Left ventricle myocardium superior (tissue), 1 donor: ENCODE measurements at places on chromosomes 2 and 18.

DNA sequence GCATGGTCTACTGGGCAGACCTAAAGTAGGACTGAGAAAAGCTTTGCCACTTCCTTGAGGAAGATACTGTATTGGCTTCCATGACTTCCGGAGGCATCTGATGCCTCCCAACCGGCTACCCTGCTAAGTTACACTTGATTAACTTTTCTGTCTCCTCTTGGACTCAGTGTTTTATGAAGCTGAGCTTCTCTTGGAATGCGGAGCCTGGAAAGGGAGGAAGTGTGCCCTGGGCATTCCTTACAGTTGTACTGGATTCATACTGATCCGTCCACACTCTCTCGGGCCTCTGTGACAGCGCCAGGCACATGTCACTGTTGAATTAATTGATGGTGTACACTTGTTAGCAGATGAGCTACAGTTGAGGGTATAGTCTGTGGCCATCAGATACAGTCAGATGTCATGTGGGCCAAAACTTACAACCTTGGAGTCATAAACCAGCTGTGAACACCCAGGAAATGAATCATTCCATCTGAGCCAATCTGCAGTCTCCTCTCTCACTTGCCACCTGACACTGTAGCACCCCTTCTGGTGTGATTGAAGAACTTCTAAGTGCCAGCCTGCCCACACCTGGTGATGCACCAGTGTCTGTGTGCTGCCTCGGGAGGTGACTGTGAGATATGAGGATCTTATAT is 122.5 kb downstream of the FHOD3 start:
- no peak for DNase-seq

DNA sequence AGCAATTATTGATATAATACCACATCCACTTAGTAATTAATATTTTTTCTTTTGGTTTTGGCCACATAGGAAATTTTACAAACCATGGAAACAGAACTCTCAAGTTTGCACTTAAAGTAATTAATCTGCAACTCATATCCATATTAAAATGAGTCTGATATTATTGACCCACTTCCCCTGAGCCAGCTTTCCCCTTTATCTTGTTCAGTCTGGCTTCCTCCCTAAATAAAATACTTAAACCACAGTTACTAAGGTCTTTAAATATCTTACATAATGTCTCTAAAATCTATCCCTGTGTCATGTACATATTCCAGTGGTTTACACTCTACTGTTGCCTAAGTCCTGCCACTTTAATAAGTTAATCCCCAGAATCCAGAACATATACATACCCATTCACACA is 564.9 kb upstream of the FSHR start:
- no peak for DNase-seq

GRCh38 chr2:222311319-222311977 is 12.7 kb upstream of the PAX3 start:
- DNase-seq: no peak

DNA sequence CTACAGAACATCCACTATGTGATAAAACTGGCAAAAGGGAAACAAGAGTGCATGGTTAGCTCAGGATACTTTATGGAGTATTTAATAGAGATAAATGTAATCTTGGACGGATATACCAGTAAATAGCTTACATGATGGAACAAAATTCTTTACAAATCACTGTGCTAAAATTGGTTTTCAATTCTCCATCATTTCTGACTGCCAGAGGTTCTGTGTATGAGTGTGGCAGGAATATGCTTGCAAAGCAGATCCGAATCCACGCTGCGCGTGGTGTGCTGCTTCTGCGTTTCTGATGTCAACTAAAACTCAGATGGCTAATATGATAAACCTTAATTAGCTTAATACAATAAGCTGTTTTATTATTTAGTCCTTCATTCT is 2.1 kb downstream of the ZNF532 start:
- DNase-seq: no peak

- no peak for DNase-seq
Observed at GRCh38 chr2:46837112-46837454, 78.5 kb downstream of the MCFD2 start.

DNA sequence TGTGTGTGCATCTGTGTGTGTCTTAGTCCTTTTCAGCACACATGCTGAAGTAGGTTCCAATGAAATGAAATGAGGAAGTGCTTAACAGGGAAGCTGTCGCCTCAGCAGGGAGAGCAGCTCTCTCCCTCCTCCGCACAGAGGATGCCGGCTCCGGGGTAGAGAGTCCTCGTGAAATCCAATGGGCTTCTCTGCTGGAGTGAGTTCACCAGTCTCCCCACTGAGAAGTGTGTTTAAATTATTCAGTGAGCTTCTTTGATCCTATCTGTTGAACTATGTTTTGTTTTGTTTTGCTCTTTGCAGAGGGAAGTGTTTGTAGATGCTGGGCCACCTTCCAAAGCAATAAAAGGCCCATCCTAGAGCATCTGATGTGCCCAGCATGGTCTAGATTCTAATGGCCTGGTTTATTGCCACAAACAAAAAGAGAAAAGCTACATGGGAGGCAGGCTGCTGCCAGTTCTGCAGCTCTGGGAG is 6.7 kb downstream of the PPP1R7 start:
- no peak for DNase-seq

DNA sequence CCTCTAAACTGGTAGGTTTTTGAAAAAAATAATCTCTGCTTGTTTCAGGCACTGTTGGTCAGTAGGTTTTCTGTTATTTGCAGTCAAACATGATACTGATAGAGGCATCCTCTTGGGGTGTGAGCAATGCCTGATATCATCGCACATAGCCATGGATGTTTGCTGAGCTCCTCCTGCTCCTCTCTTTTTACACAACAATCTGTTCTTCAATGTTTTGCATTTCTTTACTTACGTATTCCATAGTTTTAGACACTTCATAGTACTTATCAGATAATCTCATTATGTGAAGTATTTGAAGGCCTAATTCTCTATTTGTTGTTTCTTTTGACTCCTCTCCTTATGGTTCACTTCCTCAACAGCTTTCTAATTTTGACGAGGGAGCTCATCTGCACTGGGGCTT is 23.0 kb upstream of the HS6ST1 start:
- DNase-seq: no peak

DNA sequence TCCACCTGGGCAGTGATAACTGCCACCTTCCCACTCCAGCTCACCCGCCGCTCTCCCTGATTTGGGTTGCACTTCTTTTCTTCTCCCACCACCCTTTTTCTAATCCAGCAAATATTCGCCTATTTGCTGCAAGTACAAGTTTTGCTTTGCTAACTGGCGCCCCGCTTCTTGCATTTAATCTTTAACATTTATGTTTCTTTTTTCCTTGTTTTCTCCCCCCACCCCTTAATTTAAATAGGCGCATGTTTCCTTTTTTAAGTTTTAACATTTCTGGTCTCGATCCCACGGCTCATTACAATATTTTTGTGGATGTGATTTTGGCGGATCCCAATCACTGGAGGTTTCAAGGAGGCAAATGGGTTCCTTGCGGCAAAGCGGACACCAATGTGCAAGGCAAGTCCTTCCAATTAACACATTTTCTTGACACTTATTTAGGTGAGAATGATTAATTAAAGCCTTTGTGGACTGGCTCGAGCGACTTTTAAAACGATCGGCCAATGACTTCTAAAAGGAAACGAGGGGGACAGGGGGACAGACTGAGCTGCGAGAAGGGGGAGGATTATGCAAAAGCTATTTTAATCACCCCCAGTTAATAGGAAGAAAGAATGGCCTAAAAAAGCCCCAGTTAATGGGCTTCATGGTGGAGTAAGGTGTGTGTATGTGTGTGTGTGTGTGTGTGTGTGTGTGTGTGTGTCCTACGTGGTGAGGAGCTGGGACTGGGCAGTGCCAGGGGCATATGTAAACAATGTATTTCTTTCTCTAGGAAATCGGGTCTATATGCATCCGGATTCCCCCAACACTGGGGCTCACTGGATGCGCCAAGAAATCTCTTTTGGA is 1.6 kb downstream of the TBR1 start:
- DNase-seq: no peak

GRCh38 chr2:119463136-119463535 is 31.5 kb downstream of the TMEM37 start:
- no peak for DNase-seq

GRCh38 chr2:38239452-38239851 is 137.6 kb downstream of the ATL2 start:
- DNase-seq: no peak

DNA sequence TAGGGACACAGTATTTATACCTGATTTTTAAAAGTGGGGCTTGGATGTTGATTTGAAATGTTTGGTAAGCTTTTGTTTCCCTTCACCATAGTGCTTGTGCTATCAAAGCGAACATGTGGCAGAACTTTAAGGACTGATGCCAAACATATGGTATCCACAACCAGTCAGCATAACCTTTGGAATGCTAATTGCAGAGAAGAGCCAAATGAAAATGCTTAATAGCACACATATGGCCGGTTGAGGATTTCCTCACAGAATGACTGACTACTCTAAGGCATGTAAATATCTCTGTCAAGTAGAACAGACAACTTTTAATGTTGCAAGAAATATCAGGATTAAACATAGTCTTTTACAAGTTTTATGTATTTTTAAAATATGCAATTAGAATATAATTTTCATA is 120.9 kb upstream of the COL3A1 start:
- DNase-seq: no peak

DNA sequence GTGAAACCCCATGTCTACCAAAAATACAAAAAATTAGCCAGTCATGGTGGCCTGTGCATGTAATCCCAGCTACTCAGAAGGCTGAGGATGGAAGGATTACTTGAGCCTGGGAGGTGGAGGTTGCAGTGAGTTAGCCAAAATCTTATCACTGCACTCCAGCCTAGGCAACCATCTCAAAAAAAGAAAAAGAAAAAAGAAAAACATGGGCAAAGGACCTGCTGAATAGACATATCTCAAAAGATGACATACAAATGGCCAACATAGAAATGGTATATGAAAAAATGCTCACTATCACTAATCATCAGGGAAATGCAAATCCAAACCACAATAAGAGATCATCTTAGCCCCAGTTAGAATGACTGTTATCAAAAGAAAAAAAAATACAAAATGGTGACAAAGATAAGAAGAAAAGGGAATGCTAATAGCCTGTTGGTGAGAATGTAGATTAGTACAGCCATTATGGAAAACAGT is 1.4 kb upstream of the TGOLN2 start:
- no peak for DNase-seq

DNA sequence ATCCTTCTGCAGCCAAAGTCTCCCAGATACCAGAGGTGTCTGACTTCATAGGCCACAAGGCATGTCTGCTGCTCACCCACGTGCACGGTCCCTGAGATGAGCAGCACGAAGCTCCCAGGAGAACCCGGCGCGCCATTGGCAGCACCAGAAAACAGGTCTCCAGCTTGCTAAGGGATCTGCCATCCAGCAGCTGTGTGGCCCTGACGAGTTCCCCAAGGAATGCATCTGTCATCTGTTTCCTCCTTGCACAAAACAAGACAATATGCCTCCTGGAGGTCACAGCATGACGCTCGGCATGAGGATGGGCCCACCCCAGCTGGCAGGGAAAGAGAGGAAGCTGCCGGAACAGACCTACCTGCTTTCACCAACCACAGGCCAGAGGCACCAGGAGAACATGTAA is 29.2 kb downstream of the HS6ST1 start:
- peak; percentile 24 for DNase-seq

GRCh38 chr2:11769516-11769915 is 23.1 kb downstream of the LPIN1 start:
- no peak for DNase-seq

- no peak for DNase-seq
Observed at GRCh38 chr18:73151086-73151485, 283.3 kb upstream of the NETO1 start.

GRCh38 chr18:35415511-35416073 is 38.5 kb upstream of the ZNF396 start:
- no peak for DNase-seq

GRCh38 chr2:151664520-151664919 is 69.8 kb downstream of the NEB start:
- no peak for DNase-seq

- DNase-seq: no peak
Observed at GRCh38 chr18:43682196-43682595, 404.9 kb upstream of the SYT4 start.

GRCh38 chr2:230184727-230185578 is 34.8 kb downstream of the SP110 start:
- DNase-seq: no peak

GRCh38 chr2:169324581-169325260 is 37.6 kb downstream of the LRP2 start:
- no peak for DNase-seq

GRCh38 chr2:240818293-240819125 is 1.5 kb downstream of the KIF1A start:
- DNase-seq: no peak

DNA sequence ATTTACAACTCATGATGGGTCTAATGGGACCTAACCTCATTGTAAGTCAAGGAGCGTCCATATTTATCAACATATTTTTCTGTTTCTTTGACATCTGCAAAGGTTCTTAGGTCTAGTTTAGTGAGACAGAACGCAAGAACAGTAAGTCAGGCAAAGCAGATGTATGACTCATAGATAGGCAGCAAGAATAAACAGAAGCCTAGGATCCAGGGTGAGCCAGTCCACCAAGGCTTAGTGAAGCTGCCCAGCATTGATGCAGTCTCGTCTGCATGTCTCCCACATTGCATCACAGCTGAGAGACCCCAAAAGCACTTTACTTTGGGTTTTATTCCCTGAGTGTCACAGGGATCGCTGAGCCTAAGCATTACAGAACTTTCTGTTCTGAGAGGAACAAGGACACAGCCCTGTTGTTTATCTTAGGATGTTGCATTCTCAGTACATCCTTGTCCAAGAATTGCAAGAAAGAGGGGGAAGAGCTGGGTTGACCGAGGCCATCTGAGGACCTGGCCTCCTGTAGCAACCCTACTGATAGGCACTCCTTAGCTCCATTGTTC is 29.6 kb upstream of the TMEM177 start:
- DNase-seq: no peak

DNA sequence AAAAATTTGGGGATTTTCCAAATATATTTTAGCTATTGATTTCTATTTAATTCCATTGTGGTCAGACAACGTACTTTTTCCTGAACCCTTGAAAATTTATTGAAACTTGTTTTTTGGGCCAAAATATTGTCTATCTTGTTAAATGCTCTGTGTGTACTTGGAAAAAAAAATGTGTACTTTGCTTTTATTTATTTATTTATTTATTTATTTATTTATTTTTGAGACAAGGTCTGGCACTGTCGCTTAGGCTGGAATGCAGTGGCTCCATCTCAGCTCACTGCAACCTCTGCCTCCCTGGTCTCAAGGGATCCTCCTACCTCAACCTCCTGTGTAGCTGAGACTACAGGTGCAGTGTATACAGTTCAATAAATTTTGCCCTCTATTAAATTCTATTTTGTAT is 94.6 kb downstream of the TGIF1 start:
- DNase-seq: no peak
